ENCODE measurements at places on chromosomes 1 and 21.

DNA sequence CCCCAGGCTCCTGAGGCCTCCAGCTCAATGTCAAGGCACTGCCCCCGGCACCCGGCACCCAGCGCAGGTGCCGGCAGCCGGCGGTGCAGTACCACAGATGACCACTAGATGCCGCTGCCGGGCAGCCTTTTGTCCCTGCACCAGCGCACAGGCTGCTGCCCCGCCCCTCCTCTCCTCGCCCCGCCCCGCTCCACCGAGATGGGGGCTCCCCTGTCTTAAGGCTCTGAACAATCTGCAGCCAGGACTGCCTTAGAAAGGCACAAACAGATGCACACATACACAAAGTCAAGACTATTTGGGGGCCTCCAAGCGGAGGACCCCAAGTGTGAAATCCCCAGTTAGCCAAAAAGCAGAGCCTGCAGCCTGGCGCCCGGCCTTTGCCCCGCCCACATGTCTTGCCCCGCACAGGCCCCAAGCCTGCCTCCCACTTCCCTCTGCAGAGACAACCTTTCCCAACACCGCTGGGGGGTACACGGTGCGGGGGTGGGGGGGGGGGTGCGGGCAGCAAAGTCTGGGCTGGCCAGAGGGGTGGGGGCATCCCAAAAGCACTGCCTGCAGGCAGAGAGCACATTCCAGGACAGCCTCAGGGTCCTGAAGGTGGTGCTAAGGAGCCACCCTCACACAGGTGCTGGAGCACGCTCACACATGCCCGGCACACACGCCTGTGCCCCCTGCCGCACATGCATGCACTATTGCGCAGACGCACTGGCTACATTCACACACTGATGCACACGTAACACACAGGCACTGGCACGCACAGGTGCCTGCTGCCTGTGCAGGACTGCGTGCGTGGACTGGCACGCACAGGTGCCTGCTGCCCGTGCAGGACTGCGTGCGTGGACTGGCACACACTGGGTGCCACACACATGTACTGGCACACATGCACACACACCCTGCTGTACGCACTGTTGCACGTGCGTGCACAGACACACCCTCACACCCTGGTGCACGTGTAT is 37.1 kb downstream of the ARHGEF16 start:
- DNase-seq, result no peak

DNA sequence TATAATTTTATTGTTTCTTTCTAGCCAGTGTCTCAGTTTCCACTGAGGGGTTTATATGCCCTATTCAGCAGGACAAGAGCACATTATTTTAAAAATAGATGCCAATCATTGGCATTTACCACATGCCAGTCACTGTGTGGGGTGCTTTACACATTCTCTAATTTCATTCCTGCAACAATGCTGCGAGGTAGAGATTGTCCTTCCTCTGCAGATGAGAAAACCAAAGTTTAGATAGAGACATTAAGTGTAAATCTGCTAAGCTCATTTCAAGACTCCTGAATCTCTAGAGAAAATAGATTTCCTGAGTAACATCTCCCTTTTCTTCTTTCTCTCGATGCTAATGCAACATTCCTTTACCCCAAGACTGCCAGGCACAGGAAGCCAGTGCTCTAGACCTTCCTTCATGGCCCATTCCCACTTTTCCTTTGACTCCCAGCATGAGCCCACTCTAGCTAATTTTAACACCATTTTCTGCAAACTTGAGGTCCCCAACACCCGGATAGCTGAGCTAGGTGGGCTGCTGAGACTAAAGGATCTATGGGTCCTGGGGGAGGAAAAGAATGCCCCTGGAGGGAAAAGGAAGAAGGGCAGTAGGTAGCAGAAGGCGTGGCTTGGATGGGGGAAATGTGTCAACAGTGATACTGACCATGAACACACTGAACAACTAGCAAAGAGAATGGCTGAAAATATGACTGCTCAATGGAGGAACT is 50.0 kb downstream of the SH3GLB1 start:
- no peak for DNase-seq

DNA sequence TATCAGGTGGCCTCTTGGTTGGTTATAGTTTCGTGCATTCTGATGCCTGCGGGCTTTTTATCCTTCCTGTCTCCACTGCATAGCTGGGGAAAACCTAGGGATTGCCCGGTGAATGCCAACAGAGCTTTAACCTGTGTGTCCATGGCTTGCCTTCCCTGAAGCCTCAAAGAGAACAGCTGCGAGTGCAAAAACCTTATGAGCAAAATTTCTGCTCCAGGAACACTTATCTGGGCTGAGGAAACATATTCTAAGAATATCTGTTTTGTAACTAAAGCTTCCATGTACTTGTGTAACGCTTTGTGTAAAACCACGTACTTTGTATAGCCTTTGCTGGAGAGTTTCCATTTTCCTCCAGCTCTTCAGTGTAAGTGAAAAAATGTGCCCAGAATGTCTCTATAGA is 7.2 kb downstream of the CNST start:
- no peak for DNase-seq

DNA sequence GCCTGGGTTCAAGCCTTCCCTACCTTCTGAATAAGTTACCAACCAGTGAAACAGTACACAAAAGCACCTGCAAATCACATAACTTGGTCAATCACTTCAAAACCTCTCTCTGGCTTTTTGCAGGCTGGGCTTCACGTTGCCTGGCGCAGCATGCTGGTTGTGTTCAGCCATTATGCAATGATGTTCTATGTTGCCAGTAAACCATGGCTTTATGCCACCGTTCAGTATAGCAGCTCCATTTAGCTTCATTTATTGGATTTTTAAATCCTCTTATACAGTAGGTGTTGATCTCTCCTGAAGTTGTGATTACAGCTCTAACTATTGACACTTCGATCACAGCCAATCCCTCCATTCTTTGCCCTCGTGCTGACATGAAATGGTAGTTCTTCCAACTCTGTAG is 233.6 kb upstream of the PTBP2 start:
- no peak for DNase-seq

- no peak for DNase-seq
Observed at GRCh38 chr21:41152147-41152546, 15.8 kb upstream of the BACE2 start.

GRCh38 chr1:78427506-78427905 is 63.3 kb upstream of the PTGFR start:
- no peak for DNase-seq

- no peak for DNase-seq
Observed at GRCh38 chr21:44995343-44995941, 55.6 kb downstream of the SLX9 start.

DNA sequence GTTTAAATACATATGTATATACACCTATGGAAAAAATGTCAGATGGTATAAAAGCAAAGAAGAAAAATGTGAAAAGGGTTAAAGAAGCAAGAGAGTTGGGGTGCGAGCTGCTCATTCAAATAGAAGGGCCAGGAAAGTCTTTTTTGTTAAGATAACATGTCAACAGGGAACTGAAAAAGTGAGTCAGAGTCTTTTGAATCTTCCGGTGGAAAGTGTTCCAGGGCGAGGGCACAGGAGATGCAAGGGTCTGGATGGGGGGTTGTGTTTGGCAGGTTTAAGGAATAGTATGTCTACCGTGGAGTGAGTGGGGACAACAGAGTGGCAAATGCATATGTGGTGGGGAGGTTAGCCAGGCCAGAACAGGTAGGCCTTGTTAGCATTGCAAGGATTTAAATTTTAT is 22.2 kb upstream of the GNG12 start:
- DNase-seq, result no peak

DNA sequence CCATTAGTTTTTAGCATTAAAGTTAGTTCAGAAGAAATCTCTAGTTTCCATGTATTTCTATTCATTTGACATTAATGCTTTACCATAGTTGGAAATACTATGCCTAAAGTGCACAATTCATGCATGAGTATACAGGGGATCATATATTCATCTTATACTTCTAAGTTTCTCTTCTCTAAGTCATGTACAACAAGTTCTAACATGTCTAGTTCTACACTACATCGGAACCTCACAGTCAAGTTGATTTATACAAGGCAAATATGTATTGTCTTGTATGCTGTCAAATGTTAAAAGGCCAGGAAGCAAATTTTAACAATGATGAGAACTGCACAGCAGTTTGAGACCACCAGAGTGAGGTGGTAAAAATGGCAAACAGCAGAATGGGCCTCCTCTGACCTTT is 22.9 kb upstream of the MOB3C start:
- DNase-seq, result no peak

GRCh38 chr1:116911188-116911553 is 1.5 kb downstream of the PTGFRN start:
- no peak for DNase-seq

DNA sequence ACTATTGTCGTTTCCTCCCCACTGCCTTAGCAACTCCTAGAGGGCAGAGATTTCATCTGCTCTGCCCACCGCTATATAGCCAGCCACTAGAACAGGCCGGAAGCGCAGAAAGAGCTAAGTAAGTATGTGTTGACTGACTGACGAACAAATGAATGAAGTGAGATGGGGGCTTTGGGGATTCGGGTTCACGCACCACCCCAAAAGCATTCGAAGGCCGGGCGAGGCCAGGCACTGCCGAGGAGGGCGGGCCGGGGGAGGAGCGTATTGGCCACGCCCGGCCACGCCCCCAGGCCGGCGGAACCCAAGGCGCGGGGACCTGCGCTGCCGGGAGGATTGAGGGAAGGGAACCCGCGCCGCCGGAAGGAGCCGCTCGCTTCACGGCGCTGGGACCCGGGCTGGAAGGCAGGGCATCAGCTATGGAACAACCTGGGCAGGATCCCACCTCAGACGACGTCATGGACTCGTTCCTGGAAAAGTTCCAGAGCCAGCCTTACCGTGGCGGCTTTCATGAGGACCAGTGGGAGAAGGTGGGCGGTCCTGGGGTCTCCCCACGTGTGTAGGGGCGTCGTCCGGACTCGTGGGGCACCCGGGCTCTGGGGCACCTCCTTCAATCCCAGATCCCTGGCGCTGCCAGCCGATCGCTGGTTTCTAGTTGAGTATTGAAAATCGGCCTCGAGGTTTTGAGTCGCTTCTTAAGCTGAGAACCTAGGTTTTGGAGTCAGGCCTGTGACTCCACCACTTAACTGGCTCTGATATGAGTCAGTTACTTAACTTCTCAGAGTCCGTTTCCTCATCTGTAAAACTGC is at the start of gene TTC4:
Gene TTC4 (plus strand): TSS at position 369 of the 806 bp plus-strand sequence. CDS start 48 bp downstream, at position 417.
- DNase-seq, result peak; percentile 24

DNA sequence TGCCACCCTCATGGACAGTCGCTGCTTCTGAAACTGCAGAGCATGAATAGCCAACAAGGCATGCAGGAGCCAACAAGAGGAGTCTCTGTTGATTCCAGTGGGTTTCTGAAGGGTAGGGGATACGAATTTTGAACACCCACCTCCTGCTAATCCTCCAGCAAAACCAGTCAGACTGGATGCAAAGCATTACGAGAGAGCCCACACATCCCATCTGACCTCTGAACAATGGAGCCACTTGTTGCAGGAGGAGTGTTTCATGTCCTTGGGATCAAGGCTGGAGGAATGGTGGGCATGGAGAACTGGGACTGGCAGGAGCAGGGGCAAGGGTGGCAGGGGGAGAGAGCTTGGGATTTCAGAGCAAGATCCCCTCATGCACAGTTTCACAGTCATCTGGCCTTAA is 1.6 kb downstream of the VTCN1 start:
- DNase-seq, result no peak

GRCh38 chr1:9010781-9011323 is 15.4 kb downstream of the SLC2A7 start:
- no peak for DNase-seq

DNA sequence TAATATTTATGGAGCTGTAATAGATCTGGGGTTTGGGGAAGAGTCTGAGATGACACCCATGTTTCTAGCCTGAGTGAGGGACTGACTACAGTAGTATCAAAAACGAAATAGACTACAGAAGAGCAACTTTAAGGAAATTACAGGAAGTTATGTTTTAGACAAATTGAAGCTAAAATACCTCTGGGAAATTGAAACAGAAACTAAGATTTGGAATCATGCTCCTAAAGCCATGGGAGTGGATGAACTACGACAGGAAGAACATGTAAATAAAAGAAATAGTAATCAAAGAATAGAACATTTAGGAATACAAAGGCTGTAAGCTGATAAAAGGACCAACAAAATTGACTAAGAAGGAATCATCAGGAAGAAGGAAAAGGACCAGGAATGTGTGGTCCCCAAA is 68.9 kb downstream of the KIAA0319L start:
- no peak for DNase-seq

DNA sequence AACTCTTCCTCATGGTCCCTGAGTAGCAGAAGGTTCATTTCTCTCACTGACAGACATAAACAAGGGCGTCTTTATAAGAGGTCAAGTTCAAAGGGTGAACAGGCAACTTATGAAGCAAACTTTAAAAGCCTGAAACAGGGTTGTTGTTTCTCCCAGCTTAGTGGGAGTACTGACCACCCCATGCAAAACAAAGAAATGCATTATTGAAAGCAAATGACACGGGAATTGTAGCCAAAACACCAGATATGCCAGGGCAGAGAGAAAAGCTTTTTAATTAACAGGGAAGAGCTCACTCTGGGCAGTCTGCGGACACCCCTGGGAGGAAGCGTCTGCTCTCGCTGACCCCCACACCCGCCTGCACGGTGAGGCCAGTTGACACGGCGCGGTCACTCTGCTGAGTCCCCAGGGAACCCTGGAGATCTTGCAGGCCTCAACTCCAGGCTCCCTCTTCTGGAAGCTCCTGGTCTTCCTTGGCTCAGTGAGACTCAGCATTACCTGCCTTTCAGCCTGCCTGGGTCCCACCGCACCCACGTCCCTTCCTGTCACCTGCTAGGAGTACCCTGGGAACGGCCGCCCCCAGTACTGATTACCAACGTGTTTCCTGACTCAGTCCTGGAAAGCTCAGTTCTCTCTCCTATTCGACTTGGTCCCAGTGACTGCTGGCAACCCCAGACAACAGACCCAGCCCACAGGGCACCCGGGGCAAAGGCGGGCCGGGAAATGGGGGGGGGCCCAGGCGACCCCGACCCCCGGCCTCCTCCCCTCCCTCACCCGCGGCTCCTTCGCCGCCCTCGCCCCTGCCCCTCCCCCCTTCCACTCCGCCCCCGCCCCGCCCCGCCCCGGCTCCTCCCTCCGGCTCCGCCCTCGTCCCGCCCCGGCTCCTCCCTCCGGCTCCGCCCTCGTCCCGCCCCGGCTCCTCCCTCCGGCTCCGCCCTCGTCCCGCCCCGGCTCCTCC is 972 bp downstream of the CFAP410 start:
- peak; percentile 20 for DNase-seq

DNA sequence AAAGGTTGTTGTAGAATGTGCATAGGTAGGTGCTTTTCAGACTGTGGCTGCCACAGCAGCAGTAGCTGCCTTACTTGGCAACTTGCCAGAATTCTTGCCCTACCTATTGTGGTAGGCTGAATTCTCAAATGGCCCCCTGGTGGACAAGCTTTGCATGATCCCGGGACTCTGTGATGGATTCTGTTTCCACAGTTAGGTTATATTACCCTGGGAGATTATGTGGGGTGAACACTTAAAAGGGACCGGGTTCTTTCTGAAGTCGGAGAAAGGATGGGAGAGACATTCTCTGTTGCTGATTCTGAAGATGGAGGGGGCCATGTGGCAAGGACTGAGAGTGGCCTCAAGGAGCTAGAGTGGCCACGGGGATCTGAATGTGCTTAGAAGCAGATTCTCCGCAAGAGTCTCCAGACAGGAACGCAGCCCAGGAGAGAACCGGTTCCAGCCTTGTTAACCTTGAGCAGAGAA is 32.1 kb upstream of the KCNE1 start:
- peak; percentile 34 for DNase-seq
